ENCODE measurements at places on chromosomes 1 and 21.
A peak's percentile ranks its signal among the peaks of the same experiment; 100 is the strongest.

- DNase-seq: no peak
Observed at GRCh38 chr1:25705699-25706098, 89.1 kb downstream of the MAN1C1 start.

GRCh38 chr1:14597343-14598006, 1.0 kb upstream of the KAZN start:
- DNase-seq: no peak

- no peak for DNase-seq
Observed at GRCh38 chr1:228045871-228046270, 36.6 kb upstream of the ARF1 start.

DNA sequence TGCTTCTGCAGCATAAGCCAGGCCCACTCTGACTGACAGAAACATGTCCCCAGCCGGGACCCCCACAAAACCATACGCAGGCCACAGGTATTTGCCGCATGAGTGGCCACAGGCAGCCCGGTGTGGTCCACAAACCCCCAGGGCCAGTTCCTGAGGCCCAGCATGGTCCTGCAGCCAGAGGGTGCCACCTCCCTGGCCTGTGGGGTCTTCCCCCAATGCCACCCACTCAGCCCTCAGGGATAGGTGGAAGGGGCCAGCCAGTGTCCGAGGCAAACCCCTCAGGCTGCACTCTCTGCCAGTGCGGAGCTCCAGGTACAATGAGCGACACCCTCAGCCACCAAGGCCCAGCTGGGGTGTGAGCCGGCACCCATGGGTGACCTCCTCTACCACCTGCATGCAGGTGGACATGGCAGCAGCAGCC, 43.5 kb downstream of the UBE2G2 start:
- DNase-seq: no peak

- peak; percentile 29 for DNase-seq
Observed at GRCh38 chr1:27634177-27634984, 604 bp downstream of the FGR start.

DNA sequence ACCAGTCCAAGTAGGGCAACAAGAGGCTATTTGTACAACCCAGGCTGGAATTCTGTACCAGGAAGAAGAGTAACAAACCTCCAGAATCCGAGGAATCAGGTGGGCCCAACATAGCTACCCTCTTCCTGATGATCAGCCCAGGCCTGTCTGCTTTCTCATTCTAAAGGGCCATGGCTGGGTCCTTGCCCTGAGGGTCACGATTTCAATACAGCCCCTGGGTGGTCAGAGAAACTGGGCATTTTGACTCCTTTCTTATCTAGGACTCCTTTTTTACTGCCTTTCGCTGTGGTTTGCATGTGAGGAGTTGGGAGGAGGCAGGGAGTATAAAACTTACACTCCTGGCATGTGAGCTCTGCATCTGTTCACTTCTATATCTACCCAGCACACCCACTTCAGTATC, 164.9 kb upstream of the COA6 start:
- no peak for DNase-seq

DNA sequence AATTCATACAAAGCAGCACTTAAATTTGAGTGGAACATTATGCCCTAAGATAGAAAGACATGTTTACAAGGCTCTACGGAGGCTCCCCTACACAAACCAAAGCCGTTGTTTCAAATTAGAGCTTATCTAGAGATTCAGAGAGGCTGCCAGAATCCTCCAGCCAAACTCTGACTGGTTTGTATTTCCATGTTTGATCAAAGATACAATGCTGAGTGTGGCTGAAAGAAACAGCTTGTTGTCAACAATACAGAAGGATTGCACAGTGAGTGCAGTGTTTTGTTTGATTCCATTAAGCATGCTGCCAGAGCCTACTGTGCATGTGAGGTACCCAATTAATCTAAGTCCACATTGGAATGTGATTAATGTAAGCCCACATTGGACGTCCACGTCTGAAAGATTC, 402.7 kb downstream of the DISC1 start:
- DNase-seq: no peak

DNA sequence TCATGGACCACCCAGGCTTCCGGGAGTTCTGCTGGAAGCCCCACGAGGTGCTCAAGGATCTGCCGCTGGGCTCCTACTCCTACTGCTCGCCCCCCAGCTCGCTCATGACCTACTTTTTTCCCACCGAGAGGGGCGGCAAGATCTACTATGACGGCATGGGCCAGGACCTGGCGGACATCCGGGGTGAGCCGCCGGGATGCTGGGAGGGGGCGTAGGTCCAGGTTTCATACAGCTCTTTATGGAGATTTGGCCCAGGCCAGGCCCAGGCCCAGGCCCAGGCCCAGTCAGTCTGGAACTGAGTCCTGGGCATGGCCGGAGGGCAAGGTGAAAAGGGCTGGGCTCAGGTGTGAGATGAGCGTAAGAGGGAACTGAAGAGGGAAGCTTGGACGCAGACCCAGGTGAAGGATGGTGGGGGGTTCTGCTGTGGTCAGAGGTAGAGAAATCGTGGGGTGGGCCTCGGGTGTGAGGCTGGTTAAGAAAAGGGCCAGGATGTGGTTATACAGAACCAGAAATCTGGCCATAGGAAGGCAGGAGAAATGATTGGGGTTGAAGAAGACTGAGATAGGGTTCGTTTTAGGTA, 23.0 kb downstream of the DISP3 start:
- no peak for DNase-seq

DNA sequence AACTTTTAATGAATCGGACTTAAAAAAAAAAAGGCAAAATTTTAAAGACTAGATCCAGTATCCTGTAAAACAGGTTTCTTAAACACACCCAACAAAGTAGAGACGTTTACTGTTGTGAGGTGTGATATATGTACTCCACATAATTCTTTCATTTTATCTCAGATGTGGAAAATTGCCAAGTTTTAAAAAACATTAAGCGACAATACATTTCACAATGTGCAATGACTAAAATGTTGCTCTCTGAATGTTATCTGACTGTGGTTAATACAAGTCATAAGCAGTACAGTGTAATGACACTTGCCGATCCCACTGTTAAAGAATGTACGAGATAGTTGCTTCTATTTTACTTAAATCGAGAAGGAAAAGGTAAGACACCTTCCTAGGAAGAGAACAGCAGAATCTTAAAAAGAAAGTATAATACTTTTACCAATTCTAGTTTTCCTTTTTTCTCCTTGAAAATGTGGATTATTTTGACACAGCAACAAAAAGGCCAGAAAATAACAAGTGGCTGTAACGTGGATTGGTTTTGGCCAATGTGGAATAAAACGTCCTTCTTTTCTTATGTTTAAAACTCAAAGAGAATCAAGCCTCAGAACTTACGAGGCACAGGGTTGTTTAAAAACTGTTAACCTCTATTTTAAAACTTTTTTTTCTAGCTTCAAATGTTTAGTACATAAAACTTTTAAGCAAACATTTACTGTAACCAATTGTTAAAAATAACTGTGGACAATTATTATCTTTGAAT, 51.4 kb downstream of the TP53BP2 start:
- no peak for DNase-seq

DNA sequence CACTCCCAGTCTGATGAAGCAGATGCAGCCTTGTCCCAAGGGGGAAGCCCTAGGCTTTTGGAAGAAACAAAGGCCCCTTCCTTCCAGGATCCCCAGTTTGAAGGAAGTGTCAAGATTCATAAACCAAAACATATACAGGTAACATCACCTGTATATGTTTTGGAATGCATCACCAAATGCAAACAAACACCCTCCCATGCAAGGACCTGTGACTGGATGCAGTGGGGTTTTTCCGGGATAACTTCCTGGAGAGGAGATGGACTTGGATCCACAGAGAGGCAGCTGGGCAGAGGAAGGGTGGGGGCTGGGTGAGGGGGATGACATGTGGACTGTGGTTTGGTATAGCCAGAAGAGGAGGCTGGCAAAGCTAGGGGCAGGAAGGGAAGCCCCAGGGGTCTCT, 1.5 kb upstream of the PLA2G2F start:
- DNase-seq: no peak

DNA sequence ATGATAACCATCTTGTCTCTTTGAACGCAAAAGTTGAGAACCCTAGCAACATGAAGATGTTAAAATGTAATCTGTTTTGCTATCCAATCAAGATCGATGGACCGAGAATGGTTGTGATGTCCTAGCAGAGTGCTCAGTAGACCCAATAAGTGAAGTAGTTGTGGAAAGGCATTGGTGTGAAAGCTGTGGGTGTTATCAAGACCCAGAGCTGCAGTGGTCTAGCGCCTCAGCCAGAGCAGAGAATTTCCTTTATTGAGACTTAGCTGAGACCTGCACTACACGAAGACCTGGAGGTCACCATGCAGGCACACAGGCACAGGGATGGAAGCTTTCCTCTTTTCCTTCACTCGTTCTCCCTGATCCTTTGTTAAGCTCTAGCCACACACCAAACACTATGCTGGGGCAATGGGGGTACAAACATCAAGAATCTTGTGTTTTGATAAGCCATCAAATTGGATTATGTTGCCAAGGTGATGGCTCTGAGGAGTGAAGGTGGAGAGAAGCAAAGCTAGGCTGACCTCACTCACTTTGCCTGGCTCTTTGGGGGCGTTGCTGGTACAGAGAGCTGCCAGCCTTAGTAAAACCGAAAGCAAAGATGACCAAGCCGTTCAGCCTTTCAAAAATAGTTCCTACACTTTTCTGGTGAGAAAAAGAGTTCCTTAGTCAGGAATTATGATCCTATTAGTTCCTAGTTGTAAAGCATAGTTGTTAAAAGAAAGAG, 24.1 kb downstream of the METTL13 start:
- DNase-seq: no peak

DNA sequence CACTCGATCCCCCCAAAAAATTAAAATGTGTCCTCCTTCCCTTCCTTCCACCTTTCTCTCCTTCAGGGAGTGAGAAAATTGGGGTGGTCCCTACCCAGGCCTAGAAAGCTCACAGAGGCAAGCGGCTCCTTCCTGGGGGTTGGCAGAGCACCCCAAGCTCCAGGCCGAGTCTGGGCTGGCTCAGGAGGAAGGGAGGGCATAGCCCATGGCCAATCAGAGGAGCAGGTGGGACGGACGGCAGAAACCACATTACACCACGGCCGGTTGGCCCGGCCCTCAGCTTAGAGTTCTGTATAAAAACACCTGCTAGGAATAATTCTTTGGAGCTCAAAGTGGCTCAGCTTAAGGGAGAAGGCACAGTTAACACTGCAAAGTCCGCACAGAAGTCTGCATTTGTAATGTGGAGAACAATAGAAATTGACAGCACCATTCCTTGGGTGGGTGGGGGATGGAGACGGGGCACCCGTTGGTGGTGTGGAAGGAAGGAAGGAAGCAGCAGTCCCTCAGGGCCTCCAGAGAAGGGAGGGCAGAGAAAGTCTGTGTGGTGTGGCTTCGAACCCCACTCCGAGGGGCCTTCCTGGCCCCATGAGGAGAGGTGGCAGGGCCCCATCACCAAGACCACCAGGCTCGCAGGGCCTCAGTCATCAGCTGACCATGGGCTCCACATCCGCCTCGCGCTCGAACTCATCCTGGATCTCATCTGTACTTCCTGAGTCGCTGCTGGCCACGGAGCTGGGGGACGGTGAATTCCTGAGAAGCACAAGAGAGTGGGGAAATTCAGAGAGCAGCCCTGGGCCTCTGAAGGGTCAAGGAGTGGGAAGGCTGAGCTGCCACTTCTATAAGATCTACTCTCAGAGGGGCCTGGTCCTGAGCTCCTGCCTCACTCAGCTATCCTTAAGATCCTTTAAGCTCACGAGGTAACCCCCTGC, 5.8 kb upstream of the ALDH4A1 start:
- DNase-seq: no peak

GRCh38 chr21:32413015-32413504, 554 bp downstream of the EVA1C start:
- no peak for DNase-seq

- DNase-seq: no peak
Observed at GRCh38 chr1:193633991-193634390, 447.6 kb upstream of the B3GALT2 start.

DNA sequence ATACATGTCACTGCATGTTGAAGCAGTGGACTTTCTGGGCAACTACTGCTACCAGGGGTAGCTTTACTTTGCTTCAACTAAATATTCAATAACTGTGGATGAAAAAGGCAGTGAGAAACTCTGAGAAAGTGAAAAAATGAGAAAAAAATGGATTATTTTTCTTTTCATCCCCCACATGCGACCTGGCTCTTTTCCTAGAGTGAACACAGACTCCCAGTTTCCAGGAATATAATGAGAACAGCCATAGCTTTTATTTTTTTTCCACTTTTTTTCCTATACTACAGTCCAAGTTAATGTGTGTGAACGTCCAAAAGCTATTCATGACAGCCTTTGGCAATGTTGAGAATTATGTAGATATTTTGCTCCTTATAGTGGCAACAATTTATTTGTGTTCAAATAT, 230.4 kb downstream of the DNM3 start:
- DNase-seq: no peak

DNA sequence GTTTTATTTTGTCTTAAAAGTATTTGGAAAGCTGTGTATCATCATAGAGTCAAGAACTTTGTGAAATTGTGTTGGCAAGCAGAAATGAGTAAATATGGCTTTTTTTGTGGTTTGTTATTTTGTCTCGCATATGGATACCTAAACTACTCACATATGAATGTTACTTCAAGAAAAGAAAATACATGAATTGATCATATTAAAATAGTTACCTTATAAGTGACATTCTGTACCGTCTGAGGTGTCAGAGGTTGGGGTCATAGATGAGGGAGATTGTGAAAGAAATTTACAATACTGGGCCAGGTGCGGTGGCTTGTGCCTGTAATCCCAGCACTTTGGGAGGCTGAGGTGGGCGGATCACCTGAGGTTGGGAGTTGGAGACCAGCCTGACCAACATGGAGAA, 31.3 kb upstream of the AXDND1 start:
- DNase-seq: no peak

Data from CD8-positive, alpha-beta memory T cell (primary cell).